Stimulated activated CD4-positive, alpha-beta T cell treated with anti-CD3 and anti-CD28 coated beads, Interleukin-4, amount 100 ng/mL, for 24 hours (primary cell): ENCODE measurements at places on chromosomes 2 and 18.

DNA sequence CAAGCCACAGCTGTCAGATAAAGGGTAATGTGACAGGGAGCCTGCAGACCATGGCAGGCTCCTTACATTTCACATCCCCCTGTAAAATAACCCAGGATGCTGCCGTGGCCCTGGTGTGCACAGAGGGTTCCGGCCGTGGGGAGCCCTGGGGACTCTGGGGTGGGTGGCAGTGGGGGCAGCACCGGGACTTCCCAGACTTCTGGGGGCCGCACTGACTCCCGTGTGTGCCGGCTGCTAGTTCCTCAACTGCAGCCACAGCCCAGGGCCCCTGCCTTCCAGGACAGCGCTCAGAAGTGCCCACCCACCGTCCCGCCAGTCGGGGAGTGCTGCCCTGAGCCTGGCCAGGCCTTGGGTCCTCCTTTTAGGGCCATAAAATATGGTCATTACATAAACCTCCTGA, 56.5 kb downstream of the CIB4 start:
- DNase-seq: no peak

GRCh38 chr2:44053052-44053451, 57.3 kb upstream of the LRPPRC start:
- DNase-seq: no peak

- no peak for DNase-seq
Observed at GRCh38 chr2:85711578-85712060, 17.5 kb downstream of the GNLY start.

DNA sequence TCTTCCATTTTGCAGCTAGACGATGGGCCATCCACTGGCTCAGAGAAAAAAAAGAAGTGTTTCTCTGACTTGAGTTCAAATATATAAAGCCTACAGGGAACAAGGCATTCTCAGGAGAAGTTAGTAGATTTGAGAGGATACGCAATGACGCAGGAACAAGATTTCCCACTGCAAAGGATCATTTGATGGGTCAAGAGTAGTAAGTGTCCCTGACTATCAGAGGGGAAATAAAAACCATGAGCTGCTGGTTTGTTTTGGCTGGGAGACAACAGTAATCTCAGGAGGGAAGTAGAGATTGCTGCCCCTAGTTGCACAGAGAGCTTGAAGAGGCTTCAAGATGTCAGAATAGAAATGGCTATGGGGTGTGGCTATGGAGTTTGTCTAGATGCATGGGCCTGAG, 22.3 kb upstream of the MYO1B start:
- DNase-seq: no peak

GRCh38 chr2:151237422-151238025, 24.1 kb downstream of the RBM43 start:
- peak; percentile 22 for DNase-seq

- DNase-seq: no peak
Observed at GRCh38 chr2:241308832-241309500, 6.5 kb downstream of the HDLBP start.

GRCh38 chr2:107001062-107001461, 115.1 kb upstream of the ST6GAL2 start:
- DNase-seq: no peak

- no peak for DNase-seq
Observed at GRCh38 chr18:36247036-36247435, 50.5 kb upstream of the FHOD3 start.

DNA sequence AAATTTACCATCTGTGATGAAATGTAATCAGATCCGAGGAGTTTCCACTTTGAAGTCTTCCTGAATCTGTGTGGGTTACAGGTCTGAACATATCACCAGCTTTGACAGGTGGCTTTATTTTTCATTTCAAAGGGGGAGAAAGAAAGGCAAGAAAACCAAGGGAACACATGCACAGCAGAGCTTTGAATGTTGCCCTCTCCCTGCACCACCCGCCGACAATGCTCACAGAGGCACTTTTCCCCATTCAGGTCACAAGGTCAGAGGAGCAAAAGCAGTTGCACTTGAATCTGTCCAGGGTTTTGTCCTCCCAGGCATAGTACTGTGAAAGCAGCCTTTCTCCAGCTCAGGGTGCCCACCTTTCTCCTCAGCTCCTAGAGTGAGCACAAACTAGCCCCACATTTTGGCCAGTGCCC, 130.2 kb downstream of the OSR1 start:
- no peak for DNase-seq

GRCh38 chr2:236676136-236676873, 106.7 kb downstream of the ACKR3 start:
- DNase-seq: no peak

DNA sequence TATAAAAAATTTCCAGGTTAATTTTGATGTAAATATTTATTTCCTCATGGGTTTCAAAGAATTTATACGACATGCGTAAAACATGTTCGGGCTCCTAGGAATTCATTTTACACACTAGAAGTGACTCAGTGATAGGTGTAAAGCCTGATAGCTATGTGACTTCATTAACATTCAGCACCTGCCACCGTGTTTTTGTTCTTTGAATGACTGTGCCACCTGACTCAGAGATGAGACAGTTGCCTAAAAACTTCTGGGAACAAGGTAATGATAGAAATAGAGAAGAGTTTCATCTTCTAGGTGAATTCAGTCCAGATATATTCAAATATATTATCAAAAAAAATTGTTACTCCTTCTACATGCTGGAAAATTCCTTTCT, 10.0 kb downstream of the IL1R2 start:
- DNase-seq: peak; percentile 64

DNA sequence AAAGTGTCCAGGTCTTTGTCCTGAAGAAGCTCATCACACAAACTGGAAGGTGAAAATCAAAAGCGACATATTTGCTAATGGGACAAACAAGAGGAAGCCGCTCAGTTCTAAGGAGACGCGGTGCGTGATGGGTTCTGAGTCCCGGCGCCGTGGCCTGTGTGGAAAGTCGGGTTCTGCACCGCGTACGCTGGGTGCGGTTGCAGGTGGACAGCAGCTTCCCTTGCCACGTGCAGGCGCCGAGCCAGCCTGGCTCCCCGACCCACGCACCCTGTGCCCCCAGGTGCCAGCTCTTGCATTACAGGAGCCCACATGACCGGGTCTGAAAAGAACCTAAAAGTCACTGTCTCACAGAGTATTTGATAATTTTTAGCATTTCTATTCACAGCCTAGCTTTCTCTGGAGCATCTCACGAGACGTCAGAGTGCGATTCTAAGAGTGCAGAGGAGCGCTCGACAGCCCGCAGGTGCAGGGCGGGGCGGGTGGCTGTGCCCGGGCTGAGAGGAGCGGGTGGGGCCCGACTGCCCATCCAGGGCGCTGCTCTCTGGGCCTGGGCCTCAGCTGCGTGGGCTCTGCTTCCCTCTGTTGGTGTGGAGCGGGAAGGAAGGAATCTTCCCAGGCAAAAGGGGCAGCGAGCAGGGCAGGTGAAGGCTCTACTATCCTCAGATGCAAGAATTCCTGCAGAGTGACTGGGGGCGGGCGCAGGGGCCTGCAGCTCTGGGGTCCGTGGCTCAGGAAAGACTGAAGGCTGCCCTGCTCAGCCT, 39.4 kb downstream of the MYT1L start:
- no peak for DNase-seq

GRCh38 chr18:1006304-1006703, 101.6 kb downstream of the ADCYAP1 start:
- DNase-seq: no peak

- DNase-seq: no peak
Observed at GRCh38 chr2:109333414-109334210, 204.6 kb downstream of the SH3RF3 start.

DNA sequence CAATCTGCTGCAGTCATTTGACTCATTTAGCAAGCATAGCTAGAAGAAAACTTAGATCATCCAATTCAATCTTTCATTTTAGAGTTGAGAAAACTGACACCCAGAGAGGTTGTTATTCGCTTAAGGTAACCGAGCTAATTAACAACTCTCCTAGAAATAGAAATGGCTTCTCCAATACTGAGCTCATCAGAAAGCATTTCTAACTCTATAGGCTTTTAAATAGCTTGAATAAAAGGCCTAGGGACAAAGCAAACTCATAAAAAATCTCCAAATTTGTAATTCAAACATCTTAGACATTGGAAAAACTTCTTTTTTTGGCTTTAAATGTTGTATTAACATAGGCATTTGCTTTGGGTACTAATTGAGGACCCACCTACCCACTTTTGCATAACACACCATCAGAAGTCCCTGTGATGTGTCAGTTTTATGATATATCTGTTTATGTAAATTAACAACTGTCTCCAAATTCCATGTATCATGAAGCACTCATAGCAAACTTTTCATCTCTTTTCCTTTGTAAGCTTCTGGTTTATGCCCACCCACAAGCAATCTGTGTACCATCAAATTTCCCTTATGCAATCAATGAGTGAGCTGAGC, 343.9 kb upstream of the CHST9 start:
- DNase-seq: no peak

DNA sequence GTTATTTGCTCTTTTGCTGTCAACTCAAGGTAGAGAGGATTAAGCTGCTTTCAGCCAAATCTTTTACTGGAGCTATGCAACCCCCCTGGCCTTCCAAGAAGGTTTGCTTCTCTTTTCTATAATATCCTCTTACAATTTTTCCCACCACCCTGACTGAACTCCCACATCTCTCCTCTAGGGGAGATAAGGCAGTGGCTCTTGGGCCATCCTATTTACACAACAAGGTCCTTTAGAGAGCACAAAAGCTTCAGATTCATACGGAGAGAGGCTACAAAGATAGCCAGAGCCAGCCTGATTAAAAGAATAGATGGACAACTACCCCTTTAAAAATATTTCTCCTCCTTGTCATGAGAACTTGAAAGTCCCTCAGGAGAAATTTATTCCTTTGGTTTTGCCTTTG, 95.7 kb downstream of the TPGS2 start:
- DNase-seq: no peak

- DNase-seq: no peak
Observed at GRCh38 chr2:204897561-204897960, 352.3 kb downstream of the PARD3B start.

GRCh38 chr18:58842978-58843687, 21.5 kb upstream of the ZNF532 start:
- no peak for DNase-seq

DNA sequence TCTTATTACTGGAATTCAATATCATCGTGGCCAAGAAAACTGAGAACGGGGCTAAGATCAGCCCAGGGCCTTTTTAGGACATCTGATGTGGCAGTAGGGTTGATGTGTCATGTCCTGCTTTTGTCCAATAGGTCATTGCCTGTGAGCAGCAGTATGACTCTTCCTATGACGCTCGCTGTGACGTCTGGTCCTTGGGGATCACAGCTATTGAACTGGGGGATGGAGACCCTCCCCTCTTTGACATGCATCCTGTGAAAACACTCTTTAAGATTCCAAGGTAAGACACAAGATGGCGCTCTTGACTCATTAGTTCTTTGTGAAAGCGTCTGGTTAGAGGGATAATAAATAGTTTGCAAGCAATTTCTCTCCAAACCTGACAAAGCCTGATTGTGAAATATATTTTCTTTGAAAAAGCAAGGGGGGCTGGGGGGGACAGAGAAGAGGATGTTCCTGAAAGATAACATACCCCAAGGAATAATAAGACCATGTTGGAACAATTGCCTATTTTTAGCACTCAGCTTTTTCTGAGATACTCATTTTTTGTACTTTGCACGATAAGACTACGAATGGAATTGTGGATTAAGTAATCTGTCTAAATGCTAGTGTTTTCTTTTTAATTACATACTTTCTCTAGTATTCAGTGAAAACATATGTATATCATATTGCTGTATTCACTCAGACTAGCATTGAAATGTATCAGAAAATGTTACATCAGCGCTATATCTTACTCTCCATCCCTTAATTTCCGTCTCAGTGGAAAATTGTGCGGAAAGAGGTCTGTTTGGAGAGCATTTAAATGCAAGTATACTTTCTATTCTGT, 58.1 kb downstream of the MYO3B start:
- no peak for DNase-seq

GRCh38 chr2:220930271-220931076, 641.6 kb downstream of the EPHA4 start:
- no peak for DNase-seq

DNA sequence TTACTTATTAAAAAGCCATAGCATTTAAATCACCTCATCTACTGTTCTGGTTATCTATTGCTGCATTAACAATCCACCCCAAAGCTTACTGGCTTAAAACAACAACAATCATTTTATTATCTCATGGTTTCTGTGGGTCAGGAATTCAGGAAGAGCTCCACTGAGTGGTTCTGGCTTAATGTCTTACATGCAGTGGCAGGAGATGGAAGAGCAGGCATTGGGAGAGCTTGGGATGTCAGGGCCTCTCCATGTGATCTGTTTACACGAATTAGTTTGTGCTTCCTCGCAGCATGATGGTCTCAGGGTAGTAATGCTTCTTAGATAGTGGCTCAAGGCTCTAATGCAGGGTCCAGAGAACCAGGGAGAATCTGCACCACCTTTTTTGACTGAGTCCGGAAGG, 14.4 kb upstream of the REL start:
- DNase-seq: no peak

DNA sequence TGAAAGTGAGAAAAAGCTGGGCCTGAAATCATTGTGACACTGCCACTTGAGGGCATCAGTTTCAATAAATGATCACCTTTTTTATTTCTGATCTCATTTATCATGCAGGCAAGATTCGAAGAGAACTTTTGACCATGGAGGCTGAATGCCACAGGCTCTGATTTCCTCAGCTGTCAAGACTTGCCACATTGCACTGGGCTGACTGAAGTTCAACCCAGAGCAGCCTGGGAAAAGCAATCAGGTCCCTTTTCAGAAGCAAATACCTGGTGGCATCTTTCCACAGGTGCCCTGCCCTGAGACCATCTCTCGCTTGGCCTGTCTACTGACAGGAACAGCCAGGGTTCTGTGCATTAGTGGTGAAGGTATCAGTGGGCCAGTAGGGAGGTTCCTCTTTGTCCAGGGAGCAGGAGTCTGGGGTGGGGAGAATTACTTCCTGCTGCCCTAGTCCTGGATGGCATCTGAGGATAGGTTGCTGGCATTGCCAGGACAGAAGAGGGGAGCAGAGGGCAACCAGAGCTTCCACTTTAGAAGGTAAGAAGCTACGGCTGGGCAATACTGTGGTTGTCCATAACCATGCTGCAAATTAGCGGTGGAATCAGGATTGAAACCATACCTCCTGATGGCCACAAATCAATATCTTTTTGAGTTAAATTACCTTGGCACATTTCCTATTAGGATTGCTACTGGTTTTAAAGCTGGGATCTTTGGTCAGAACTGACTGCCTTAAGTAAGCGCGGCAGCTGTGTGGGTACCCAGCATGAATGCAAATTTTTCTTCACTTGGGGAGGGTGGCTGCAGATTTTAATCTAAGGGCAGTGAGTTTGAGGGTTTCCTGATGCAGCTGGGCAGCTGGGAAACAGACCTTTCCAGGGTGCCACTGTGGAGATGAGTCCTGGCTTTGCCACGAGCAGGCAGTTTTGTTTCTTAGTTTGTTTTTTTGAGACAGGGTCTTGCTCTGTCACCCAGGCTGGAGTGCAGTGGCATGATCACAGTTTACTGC, 394.5 kb downstream of the ALK start:
- no peak for DNase-seq

GRCh38 chr2:71458413-71459083, 5.2 kb downstream of the DYSF start:
- DNase-seq: no peak

GRCh38 chr18:55862693-55863390, 274.9 kb upstream of the TCF4 start:
- DNase-seq: no peak
